Stimulated activated naive CD8-positive, alpha-beta T cell treated with anti-CD3 and anti-CD28 coated beads, Interleukin-15, amount 100 ng/mL, for 72 hours (primary cell): ENCODE measurements at places on chromosomes 2 and 18.

DNA sequence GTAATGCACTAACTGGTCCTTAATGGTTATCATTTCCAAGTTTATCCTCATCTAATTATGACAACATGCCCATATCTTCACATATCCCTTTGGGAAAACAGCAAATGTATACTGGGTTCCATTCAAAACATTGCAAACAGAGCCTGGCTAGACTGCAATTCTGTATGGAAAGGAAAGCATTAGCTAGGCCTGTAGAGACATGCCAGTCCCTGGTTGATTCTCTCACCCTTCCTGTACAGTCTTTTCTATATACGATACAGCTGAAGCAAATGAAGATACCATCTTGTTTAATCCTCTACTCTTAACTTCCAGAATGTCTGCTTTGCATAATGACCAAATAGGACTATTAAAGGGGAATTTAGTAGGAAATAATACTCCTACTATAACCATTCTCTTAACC lies 294.4 kb upstream of the MC4R start:
- no peak for DNase-seq

DNA sequence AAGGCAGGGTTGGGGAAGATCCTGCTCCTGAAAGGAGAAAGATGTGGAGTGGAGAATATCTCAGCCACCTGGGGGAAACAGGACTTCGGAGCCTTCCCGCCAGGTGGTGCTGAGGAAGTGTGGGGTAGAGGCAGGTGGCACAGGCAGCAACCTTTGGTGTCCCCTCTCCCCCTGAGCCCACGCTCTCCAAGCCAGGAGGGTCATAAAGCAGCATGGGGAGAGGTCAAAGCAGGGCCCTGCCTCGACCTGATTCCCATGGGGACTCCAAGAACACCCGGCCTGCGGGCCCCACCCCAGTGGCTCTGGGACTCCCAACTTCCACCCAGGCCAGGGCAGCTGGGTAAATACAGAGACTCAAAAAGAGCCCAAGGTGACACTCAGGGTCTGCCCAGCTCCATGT lies 54.3 kb upstream of the SLC66A3 start:
- no peak for DNase-seq

GRCh38 chr18:78751664-78752063 lies 228.0 kb upstream of the SALL3 start:
- no peak for DNase-seq

DNA sequence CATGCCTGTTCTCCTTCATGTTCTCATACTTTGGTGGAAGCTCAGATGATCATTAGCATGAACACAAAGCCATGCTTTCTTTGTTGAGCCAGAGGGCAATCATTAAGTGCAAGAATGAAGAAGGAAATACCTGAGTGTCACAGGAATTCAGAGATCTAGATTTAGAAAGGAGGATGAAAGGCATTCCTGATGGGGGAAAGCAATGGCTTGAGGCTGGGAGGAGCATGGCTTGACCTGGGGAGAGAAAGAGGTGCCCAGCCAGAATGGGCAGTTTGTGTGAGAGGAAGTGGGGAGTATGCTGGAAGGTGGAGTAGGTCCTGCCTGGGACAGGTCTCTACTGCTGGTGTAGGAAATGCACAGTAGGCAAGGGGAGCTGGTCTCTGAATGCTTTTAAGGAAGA lies 35.1 kb downstream of the SLC4A3 start:
- no peak for DNase-seq

DNA sequence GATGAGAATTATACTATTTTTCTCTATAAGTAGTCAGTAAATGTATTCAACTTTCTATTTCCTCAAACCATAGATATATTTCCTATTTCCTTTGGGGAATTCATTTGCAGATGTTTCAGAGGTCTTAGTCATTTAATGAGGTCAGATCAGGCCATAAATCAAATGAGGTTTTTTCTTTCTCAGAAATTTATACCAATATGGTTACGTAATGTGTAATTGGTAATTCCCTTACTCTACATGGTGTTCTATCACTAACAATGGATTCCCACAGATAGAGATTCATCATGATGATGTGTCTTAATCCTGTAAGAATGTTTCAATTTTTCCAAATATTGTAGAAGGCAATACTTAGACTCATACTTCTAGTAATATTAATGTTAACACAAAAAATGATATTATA lies 108.0 kb downstream of the DPP4 start:
- no peak for DNase-seq

GRCh38 chr2:24334245-24334633 lies 26.1 kb downstream of the ITSN2 start:
- no peak for DNase-seq

GRCh38 chr2:69411120-69411519 lies 24.1 kb upstream of the GFPT1 start:
- no peak for DNase-seq

- no peak for DNase-seq
Measured at GRCh38 chr2:215324811-215325210, 13.0 kb downstream of the ATIC start.

- DNase-seq = no peak
Measured at GRCh38 chr2:119856469-119856901, 96.8 kb downstream of the PTPN4 start.

GRCh38 chr2:105997711-105998110 lies 196.4 kb downstream of the UXS1 start:
- DNase-seq = no peak

DNA sequence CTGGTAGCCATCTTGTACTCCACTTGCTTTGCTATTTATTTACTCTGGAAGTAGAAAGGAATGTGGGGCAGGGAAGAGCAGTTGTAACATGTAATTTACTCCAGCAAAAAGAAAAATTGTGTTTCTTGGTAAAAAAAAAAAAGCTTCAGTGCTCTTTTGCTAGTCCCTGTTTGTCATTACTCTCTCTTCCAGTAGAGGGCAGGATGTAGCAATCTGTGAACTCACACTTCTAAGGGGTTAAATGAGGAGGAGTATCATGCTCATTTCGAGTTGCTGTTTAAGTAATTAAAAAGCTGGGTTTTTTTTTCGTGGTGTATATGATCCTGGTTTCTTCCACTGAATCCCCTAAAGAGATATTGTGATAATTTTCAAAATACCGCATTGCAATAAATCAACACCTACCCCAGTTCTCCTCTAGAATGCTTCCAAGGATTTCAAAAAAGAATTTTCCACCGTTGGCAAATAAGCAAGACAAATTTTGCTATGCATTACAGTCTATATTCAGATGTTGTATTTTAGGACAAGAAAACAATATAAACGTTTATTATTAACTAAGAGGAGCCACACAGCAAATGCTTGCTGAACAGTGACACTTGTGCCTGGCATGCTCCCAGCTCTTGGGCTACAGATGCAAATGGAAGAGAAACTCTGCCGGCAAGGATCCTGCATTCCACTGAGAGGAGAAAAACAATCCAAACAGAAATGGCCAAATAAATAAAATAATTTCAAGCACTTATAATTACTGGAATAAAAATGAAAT lies 261.6 kb downstream of the ASXL3 start:
- no peak for DNase-seq

DNA sequence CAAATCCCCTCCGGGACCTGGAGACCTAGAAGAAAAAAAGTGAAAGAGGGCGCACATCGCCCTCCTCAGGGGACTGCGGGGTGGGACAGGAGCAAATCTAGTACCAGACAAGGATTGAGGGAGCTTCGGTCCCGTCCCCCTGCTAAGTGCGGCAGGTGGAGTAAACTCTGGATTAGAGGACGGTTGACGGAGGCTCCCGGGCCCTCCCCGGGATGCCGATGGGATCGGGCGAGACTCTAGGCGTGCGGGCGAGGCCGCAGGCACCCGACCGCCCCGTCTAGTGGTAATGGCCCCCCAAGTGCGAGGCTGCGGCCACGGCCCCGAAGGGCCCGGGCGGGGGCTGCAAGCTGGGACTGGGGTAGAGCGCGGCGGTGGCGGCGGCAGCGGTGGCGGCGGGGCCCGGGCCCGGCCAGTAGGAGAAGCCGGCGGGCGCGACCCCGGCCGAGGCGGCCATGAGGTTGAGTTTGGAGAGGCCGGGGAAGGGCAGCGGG lies 3.5 kb downstream of the FEV start:
- DNase-seq = no peak

DNA sequence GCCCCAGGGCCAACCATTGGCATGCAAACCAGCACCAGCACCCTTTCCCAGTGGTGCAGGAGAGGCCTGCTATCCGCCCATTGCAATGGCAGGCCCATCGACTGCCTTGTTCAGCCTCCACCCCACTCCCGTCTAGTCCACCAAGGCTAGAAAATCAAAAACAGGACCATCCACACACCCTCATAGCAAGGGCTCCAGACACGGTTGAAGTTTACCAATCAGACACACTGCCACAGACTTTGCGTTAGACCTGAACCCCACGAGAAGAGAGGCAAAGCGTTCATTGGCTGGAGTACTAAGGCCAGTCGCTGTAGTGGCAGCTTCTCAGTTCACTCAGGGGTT lies 95.3 kb upstream of the TEX51 start:
- DNase-seq = no peak
